LoVo (cell line): ENCODE measurements at places on chromosomes 6 and 20.

- DNase-seq: no peak
These were observed 121.1 kb downstream of the CDKAL1 start for GRCh38 chr6:20655317-20655716.

DNA sequence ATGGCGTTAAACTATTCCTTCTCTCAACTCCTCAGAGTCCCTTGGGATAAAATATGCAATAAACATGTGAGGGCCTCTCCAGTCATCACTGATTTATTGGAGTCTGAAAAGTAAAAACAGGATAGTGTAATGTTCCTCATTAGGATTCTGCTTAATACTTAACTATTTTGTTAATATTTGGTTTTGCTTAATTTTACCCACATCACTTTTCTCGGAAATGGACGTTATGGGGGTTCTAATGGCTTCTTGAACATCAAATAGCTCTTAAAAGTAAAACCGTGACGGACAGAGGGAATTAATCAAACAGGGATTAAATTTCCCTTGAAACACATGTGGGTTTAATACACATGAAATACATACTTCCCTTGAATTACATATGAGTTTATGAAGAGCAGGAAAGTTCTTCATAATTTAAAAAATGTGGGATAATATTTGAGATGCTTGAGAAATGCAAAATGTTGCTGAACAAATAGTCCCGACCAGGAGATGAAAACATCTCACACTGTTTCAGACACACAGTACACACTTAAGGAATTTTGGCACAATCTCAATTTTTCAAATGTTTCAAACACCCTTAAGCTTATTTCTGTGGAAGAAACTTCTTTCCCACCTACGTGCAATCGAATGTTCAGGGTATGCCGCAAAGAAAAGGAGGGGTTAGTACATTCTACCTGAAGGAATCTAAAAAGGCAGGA lies 38.4 kb upstream of the EIF2S2 start:
- DNase-seq: no peak

- peak; percentile 26 for DNase-seq
These were observed 136.0 kb downstream of the HFE start for GRCh38 chr6:26223228-26223627.

DNA sequence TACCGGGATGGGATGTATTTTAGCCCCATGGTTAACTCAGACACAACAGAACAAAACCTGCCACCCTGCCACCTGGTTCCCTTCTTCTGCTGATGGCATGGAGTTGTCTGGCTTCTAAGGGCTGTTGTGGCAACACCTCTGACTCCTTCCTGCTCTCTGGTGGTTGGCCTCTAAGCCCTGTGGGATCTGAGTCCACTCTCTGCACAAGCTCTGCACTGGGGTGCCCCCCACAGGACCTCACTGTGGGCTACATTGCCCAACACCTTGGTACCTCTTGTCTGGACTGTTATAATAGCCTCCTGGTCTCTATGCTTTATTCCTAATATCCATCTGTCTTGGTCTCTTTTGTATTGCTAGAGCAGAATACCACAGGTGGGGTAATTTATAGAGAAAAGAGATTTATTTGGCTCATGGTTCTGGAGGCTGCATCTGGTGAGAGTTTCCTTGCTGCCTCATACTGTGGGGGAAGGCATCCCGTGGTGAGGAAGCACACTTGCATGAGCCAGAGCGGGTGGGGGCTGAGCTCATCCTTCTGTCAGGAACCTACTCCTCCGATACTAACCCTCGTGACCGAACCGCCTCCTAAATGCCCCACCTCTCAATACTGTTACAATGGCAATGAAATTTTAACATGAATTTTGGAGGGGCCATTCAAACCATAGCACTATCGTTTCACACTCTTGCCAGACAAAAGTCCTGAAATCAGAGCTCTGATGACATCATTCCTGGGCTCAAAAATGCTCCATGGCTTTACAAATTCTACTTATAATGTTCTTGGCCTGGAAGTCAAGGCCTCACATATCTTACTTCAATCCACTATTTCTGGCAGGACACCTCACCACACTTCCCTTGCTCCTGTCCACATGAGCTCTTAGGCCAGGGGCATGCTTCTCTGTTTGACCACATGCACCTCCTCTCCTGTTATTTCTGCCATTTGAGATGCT lies 127.2 kb downstream of the PAX1 start:
- no peak for DNase-seq

GRCh38 chr6:167703781-167704180 lies 122.9 kb upstream of the AFDN start:
- no peak for DNase-seq

DNA sequence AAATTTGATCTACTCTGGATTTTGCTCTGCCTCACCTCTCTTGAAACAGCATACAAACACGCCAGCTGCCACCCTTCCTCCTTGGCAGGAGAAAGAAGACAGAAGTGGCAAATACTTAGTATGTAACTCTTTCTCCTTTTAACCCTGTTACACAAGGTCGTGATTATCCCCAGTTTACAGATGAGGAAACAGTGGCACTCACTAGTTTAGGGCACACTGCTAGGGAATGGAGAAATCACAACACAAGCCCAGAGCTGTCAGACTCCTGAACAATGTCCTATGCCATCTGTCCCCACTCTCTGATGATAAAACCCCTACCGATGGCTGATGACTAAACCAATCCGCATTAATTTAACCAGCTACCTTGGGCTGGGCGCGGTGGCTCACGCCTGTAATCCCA lies 79.7 kb downstream of the FGD2 start:
- DNase-seq: no peak

DNA sequence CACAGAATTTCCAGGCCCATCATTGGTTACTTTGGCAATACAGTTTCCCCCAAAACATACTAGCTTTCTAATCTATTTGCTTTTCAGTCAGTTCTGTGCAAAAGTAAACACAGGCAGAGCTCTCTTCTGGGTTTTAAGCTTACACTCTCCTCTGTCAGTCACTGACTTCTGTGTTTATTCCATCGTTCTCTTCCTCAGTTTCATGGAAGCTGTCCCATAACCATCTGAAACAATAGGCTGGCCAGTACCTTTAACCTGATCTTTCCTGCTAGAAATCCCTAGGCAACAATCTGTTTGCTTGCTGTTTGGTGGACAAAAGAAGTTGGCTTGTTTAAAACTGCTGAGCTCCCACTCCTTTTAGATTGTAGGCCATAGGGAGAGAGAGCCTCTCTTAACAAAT lies 431.5 kb downstream of the HACE1 start:
- DNase-seq: no peak
